ENCODE measurements at places on chromosomes 2 and 18. TPM values are rescaled to one million over a fixed set of nuclear protein-coding genes. Genes with fewer than 3 reads are reported as not detected.

GRCh38 chr2:219268294-219268693 is 10.9 kb upstream of the DNAJB2 start:
- H3K4me1 ChIP-seq = no peaks in the 10 kb centered on the region
- no peaks in the 10 kb centered on the region for H3K27me3 ChIP-seq
- H3K36me3 ChIP-seq = no peaks in the 10 kb centered on the region
- no peak for DNase-seq
- H3K27ac ChIP-seq = no peak overlapping the region
- no peak overlapping the region for H3K4me3 ChIP-seq

DNA sequence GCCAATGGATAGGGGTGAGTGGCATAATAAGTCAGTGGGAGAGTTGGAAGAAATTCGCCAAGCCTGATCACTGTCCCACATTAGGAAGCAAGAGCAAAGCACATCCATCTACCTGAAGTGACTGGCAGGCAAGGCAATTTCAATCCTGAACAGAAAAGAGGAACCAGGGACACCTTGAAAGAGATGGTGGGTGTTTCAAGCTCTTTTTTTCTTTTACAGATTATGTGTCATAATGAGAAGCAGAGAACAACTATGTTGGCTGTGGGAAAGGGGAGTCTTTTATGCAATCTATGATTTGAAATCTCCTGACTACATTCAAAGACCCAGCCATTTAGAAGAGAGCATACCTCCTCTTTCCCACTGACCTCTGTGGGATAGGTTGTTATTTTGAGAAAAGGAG is 63.5 kb downstream of the TGIF1 start:
- no peaks in the 10 kb centered on the region for H3K36me3 ChIP-seq
- no peak overlapping the region for H3K27ac ChIP-seq
- no peaks in the 10 kb centered on the region for H3K27me3 ChIP-seq
- DNase-seq = no peak

DNA sequence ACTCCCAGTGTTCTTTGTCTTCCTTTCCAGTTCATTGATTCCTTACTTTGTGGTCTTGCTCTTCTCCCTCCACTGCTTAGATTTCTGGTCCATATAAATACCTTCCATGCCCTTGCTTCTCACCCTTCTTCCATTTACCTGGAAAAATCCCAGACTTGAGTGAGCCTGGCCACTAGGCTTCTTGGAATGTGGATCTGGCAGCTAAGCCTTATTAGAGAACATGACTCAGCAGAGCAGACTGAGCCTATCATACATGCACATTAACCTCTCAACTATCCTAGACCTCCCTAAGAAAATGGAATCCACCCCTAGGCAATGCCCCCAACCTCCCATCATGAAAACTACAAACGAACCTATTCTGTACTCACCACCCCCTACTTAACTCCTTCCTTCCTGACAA is 127.7 kb downstream of the RHBDD1 start:
- DNase-seq = no peak
- H3K27me3 ChIP-seq = no peaks in the 10 kb centered on the region
- H3K36me3 ChIP-seq = no peaks in the 10 kb centered on the region
- no peak overlapping the region for H3K27ac ChIP-seq

The ADGRF3 gene
- total RNA-seq = 2.1 TPM

DNA sequence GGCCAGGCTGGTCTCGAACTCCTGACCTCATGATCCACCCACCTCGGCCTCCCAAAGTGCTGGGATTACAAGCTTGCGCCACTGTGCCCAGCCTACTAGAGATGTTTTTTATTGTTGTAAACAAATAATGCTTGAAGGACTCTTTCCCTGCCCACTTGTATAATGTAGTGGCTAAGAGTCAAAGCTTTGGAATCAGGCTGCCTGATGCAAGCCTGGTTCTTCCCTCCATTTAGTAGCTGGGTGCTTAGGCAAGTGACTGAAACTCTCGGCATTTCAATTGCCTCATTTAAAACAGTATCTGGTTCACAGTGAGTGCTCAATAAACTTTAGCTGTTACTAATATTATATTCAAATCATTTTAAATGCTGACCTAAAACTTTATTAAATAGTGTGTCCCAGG is 264.0 kb upstream of the FBXO11 start:
- no peak overlapping the region for H3K4me3 ChIP-seq
- no peaks in the 10 kb centered on the region for H3K36me3 ChIP-seq
- no peak for DNase-seq
- no peaks in the 10 kb centered on the region for H3K4me1 ChIP-seq
- H3K27me3 ChIP-seq = peaks cover 5% of the 10 kb centered on the region
- no peak overlapping the region for H3K27ac ChIP-seq

DNA sequence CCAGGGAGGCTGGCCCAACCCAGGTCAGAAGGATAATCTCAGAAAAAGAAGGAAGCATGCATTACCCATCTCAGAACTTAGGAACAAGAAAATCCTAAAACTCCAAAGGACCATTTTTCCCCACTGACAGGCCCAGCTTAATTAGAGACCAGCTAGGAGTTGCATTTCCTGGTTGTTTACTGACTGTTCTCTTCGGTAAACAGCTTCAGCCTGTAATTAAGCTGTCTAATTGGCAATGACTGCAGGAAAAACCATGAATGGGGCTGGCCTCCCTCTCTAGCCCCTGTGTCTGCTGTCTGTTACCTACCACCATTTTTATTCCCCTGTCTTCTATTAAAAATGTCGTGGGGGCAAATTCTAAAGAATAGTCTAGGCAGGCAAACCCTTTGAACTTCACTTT is 146.5 kb downstream of the AGAP1 start:
- H3K27me3 ChIP-seq = no peaks in the 10 kb centered on the region
- H3K36me3 ChIP-seq = no peaks in the 10 kb centered on the region

The ATOH8 gene
- not detected for total RNA-seq

DNA sequence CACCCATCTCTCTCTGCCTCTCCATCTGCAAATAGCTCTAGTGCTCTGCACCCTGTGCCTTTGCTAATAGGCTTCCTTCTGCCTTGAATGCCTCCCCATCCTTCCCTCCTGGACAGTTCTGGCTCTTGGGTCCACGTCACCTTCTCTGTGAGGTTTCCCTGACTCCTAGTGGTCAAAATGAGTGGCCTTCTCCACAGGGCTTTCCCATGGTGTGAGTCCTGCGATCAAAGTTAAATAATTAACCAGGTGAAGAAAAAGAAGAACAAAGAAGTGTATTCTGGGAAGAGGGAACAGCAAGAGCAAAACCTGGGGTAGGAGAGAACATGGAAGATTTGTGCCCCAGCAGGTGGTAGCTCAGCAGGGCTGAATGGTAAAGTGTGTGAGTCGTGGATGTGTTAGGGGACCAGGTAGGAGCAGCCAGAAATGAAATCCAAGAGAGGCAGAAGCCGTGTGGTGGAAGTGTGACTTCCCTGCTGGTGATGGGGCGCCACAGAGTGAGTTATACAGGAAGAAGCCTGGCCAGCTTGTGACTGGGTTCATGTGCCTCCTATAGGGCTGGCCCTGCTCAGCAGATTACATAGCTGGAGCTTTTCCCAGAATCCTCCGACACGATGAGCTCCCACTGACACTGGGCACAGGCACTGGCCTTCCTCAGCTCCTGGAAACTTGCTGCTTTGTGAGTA is 93.8 kb upstream of the LDAH start:
- DNase-seq = no peak
- no peaks in the 10 kb centered on the region for H3K27me3 ChIP-seq

GRCh38 chr18:12694032-12694431 is 8.5 kb downstream of the CEP76 start:
- H3K27ac ChIP-seq = no peak overlapping the region
- H3K4me3 ChIP-seq = no peak overlapping the region
- no peaks in the 10 kb centered on the region for H3K36me3 ChIP-seq
- DNase-seq = no peak
- no peaks in the 10 kb centered on the region for H3K27me3 ChIP-seq

DNA sequence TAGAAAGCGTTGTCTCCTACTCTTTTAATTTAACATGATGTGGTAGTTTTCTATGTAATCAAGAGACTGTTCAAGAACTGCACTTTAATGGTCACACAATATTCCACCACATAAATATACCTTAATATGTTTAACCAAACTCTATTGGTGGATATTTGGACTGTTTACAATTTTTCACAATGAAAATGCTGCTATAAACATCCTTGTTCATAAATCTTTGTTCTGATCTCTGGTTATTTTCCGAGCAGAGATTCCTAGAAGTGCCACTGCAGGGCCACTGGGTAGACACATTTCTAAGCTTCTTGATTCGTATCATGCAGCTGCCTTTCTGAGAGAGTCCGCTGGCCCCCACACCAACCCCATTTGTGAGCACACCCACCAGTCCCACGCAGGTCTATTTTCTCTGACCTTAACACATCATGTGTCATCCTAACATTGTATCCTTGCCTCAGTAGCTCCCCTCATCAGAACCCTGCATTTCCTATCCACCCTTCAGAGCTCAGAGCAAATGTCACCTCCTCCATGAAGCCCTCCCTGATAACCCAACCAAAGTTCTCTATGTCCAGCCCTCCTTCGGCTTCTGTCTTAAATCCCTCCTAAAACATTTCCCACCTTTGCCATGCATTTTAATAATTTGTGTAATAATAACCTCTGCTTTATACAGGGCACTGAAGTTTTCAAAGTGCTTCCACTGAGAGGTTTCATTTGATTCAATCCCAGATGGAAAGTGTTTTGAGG is 26.6 kb downstream of the KCNK3 start:
- no peak overlapping the region for H3K4me3 ChIP-seq
- no peaks in the 10 kb centered on the region for H3K27me3 ChIP-seq
- H3K4me1 ChIP-seq = no peaks in the 10 kb centered on the region
- no peak for DNase-seq
- H3K27ac ChIP-seq = no peak overlapping the region
- no peaks in the 10 kb centered on the region for H3K36me3 ChIP-seq

The ABCA12 gene
- not detected for total RNA-seq

- no peaks in the 10 kb centered on the region for H3K36me3 ChIP-seq
- H3K4me3 ChIP-seq = no peak overlapping the region
- DNase-seq = no peak
- H3K27me3 ChIP-seq = peaks cover 6% of the 10 kb centered on the region
- no peaks in the 10 kb centered on the region for H3K4me1 ChIP-seq
- H3K27ac ChIP-seq = no peak overlapping the region
Measured at GRCh38 chr18:9433671-9434121, 41.6 kb upstream of the RALBP1 start.

The AKAIN1 gene
- not detected for total RNA-seq

DNA sequence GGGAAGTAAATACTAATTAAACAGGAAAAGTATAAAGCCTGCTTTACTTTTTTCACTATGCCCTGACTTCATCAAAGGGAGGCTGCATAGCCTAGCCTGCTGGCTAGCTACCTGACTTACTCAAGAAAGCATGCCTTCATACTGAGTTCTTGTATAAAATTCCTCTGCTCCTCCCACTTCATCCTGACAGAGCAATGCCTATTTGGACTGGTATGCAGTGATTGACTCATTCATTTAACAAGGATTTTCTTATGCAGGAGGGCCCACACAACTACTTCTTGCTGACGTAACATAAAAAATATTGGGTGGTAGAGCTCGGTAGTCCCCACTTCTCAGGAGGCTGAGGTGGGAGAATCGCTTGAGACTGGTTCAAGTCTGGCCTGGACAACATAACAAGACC is 70.5 kb downstream of the PRPF40A start:
- H3K27ac ChIP-seq = no peak overlapping the region
- H3K27me3 ChIP-seq = no peaks in the 10 kb centered on the region
- no peaks in the 10 kb centered on the region for H3K36me3 ChIP-seq
- no peak for DNase-seq
- H3K4me3 ChIP-seq = no peak overlapping the region

The SLC35G4 gene
- total RNA-seq = not detected

DNA sequence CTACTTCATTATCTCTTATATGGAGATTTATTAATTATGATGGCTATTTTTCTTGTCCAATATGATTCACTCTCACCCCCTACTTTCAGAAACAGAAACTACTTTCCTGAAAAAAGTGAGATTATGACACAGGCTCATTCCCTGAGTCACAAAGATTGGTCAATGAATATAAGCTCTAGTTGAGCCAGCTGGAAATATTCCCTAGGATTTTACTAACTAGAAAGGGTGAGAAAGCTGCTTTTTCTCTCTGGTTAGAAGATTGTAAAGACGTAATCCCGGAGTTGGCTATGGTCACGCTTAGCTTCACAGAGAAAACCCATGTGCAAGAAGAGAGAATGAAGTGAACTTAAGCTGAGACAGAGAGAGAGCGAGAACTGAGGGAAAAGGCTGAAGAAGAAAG is 223.7 kb upstream of the SMAD7 start:
- no peaks in the 10 kb centered on the region for H3K36me3 ChIP-seq
- no peaks in the 10 kb centered on the region for H3K27me3 ChIP-seq
- H3K27ac ChIP-seq = no peak overlapping the region

- no peak overlapping the region for H3K4me3 ChIP-seq
- peaks cover 9% of the 10 kb centered on the region for H3K4me1 ChIP-seq
- DNase-seq = no peak
- peaks cover 6% of the 10 kb centered on the region for H3K36me3 ChIP-seq
- no peaks in the 10 kb centered on the region for H3K27me3 ChIP-seq
- peak overlapping the region; percentile 35 for H3K27ac ChIP-seq
Measured at GRCh38 chr2:42293019-42293418, 68.0 kb downstream of the COX7A2L start.

DNA sequence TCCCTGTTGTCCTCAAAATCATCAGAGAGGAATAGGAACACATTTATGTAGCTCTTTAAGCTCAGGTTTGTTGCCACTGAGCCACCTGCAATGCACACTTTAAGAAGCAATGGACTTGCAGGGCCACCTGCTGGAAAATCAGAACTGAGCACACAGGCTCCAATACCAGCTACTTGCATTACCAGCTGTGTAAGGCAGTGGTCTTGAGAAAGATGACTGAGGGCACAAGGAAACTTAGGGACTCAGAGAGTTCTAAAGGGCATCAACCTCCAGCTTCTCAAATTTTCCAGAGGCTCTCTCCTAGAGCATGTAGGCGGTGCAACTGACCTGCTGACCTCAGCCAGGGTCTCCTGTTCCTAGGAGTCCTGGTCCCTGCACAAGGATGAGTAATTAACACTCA is 2.5 kb upstream of the CNDP2 start:
- peaks cover 20% of the 10 kb centered on the region for H3K4me1 ChIP-seq
- H3K27me3 ChIP-seq = peaks cover 2% of the 10 kb centered on the region
- no peak overlapping the region for H3K4me3 ChIP-seq
- peak overlapping the region; percentile 5 for H3K27ac ChIP-seq
- peak; percentile 71 for DNase-seq

DNA sequence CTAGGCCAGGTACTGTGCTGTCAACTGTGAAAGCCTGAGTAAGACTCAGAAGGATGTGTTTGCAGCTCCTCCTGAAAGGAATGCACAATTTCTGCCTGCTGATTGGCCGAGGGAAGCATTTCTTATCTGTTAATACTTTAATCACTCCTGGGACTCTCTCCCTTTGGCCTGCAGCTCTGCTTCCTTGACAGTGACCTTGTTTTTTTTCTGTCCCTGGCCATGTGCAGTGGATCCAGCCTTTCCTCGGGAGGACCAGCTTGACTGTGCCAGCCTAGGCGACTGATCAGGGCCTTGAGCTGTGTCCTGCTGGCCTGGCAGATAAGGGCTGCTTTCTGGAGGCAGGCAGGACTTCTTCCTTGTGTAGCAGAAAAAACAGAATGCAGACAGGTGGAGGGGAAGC is 10.0 kb downstream of the RNF144A start:
- H3K27me3 ChIP-seq = no peaks in the 10 kb centered on the region
- H3K36me3 ChIP-seq = peaks cover 2% of the 10 kb centered on the region
- no peak overlapping the region for H3K4me3 ChIP-seq
- H3K4me1 ChIP-seq = peaks cover 56% of the 10 kb centered on the region
- no peak for DNase-seq
